ENCODE measurements at places on chromosomes 3 and 15.

DNA sequence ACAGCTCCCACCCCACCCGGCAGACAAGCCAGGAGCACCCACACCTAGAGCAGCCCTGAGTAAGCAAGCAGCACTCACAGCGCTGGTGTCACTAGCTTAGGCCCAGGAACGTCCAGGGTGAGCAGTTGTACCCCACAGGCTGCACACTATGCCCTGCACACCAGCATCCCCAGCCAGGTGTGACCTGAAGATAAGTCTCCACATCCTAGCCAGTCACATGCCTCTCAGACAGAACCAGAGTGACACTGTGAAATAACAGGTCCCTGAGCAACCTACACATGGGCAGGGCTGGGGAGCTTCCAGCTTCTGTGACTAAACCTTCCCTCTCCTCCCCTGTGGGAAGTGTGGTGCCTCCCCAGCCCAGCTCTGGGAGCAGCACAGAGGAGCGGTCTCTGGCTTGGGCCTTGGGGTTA, 253.6 kb downstream of the UACA start:
- no peak for DNase-seq

DNA sequence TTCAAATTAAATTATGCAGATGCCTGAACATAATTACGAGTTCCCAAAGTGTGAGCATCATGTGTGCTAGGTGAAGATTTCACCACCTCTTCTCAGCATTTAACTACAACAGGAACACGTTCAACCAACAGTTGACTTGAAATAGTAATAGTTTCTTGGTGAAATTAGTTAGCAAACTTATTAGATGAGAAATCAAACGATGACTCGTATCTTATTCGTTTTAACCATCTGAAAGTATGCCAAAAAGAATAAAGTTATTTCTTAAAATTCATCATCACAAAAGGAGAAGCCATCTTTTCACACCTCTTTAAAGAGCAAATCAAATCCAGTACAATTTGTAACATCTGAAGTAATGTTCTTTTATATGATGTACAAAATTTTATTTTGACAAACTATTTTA, 2.3 kb downstream of the BNC1 start:
- DNase-seq = no peak

GRCh38 chr3:132253262-132253878, 63.8 kb upstream of the ACP3 start:
- no peak for DNase-seq

- no peak for DNase-seq
These were observed 140.9 kb downstream of the ATG7 start for GRCh38 chr3:11413071-11413470.

GRCh38 chr3:22098021-22098420, 347.0 kb upstream of the ZNF385D start:
- DNase-seq = no peak

GRCh38 chr3:18964640-18965039, 183.7 kb upstream of the KCNH8 start:
- no peak for DNase-seq

DNA sequence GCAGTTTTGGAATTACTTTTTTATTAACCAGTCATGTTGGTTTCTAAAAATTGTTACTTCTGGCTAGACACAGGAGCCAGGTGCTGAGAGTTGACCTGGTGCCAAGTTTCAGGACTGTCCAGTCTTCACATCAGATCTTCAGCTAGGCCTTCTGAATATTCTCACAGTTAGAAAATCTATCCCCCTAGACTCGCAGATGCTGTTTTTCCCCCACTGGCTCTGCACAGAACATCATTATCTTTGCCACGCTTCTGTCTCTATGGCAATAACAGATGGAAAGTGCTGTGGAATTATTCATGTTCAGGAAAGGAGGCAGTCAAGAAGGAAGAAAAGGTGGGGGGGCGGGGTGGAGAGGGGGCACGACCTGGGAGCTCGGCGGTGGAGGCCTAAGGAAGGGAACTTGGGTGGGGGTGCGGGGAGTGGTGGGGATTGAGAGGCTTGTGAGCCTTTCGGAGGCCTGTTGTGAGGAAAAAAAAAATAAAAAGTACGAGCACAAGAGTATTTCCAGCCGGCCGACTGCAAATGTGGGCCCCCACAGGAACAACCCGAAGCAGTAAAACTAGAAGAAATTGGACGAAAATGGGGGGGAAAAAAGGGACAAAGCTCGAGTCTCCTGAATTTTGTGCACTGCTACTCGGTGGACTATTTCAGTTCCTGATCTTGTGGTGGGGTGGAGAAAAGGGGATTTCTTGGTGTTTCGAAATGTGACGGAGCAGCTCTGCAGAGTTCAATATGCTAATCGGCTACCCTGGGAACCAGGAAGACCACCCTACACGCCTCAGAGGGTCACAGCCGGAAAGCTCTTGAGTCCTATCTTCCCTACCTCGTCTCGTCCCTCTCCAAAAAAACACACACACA, 1.5 kb upstream of the SKIL start:
- DNase-seq = no peak

GRCh38 chr3:126577261-126577660, 18.5 kb upstream of the C3orf22 start:
- no peak for DNase-seq

DNA sequence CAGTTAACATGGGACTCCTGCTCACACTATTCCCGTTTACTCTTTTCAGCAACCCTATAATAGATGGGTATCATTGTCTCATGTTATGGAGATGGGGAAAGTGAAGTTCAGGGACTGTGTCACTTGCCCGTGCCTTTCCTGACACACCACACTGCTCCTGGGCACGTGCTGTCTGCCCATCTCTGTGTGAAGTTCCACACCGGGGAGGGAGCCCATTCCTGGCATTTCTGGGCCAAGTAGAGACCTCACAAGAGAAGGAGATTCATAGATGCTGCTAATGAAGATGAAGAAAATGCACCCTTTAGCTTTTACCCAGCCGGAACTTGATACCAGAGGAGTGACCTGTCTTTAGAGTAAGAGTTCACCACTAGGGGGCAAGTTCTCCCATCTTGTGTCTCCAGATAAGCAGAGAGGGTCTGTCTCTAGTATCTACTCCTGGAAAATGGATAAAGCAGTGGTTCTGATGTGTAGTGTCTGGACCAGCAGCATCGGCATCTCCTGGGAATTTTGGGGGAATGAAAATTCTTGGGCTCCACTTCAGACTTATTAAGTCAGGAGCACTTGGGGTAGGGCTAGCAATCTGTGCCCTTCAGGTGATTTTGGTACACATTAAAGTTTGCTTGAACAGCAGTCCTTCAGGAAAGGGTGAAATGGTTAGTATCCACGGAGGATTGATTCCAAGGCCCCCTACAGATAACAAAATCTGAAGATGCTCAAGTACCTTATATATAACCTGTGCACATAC, 2.0 kb upstream of the TOPBP1 start:
- DNase-seq = no peak

GRCh38 chr3:119894195-119894594, 112.3 kb downstream of the NR1I2 start:
- DNase-seq = no peak

DNA sequence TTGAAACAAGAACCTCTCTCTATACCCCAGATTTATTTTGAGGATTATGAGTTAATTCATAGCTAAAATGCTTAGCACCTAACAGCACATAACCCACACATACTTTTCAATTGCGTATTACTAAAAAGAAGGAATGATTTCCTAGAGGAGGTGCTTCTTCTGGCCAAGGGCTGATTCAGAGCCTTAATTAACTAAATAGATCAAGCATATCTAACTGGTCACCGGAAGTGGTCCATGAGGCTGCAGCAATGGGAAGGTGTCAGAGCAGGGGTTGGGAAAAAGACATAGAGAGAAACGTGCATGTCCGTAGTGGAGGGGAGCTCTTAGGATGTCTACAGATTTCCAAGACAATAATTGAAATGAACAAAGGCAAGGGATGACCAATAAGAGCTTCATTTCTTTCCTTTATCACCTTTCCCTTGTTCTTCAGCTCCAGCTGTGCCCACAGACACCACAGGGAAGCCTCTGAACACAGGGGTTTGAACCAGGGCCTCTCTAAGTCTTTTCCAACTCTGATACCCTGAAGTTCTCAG, 467 bp downstream of the HGD start:
- DNase-seq = no peak

- DNase-seq = no peak
These were observed 64.2 kb downstream of the DMXL2 start for GRCh38 chr15:51558411-51558810.

- no peak for DNase-seq
These were observed 8.7 kb downstream of the NPTN start for GRCh38 chr15:73624530-73624929.

DNA sequence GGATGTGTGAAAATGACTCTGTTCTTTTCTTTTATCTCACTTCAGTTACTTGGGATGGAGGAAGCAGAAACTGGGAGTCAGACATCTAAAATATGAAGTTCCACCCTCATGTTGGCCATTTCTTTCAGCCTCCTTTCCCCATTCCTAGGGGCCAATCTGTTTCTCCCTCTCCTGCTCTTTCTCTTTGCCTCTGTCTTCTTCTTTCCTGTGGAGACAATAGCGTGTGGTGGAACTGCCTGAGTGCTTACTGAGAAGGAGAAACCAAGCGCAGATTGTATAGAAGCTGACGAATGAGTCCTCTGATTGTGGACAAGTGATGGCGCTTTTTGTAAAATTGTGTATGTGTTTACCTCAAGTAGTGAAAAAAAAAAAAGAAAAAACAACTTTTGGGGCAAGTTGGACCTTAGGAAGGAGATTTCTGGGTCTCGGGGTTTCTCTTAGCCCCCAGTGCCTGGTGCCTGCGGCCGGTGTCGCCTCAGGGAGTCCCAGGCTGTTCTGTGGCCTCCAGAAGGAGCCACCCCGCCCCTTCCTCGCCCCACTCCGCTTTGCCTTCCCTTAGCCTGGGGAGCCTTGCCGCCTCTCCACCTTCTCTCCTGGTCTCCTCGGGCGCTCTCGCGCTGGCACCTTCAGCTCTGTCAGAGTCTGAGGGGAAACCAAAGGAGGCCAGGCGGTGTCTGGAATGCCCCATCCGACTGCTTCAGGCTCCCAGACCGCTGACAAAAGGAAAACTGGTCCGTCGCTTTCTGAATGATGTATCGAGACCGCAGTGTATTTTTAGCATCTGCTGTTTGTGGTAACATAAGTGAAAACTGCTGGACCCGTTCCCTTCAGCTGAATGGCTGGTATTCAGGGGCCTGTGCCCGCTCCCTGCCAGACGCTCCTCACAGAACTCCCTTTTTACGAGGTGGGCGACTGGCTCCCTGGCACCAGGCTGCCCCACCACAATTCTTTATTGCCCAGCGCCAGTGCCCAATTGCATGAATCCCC, 30.1 kb downstream of the SCG5 start:
- no peak for DNase-seq

GRCh38 chr15:74109713-74110112, 20.7 kb upstream of the ISLR2 start:
- no peak for DNase-seq

DNA sequence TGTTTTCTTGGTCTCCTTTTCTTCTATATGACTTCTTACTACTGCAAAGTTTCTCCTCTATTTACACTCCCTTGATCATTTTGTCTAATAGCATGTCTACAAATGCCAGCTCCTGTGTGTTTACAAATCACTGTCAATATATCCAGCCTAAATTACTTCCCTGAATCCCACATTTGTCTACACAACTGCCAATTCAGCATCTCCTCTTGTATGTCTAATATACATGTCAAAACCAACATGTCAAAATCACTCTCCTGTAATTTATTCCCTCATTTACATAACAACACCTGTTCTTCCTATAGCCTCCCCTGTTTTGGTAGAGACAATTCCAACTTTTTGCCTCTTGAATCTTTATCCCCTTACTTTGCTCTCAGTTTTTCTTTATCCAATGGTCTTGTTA, 359.3 kb downstream of the PLOD2 start:
- no peak for DNase-seq

GRCh38 chr15:94272251-94272898, 41.0 kb downstream of the MCTP2 start:
- no peak for DNase-seq

GRCh38 chr15:70857562-70858285, 3.8 kb upstream of the LARP6 start:
- no peak for DNase-seq

- no peak for DNase-seq
These were observed 1.9 kb downstream of the UBR1 start for GRCh38 chr15:43103907-43104306.

- no peak for DNase-seq
These were observed 8.5 kb upstream of the ZBED2 start for GRCh38 chr3:111603679-111604078.

DNA sequence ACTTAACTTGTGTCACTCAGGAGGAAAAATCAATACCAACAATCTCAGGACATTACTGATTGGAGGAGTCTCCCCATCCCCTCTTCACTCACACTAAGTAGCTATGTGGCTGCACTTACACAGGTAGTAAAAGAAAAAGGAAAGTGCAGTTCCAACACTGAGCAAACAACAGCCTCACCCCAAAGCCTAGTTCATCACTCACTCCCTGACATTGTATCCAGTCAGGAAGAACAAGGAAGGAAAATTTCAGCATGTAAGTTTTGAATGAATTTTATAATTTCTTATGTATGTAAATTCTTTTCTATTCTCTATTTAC, 273.4 kb downstream of the IGSF11 start:
- DNase-seq = no peak

GRCh38 chr15:63372753-63373152, 8.9 kb downstream of the CA12 start:
- DNase-seq = no peak

GRCh38 chr15:93459396-93459795, 370.4 kb upstream of the RGMA start:
- no peak for DNase-seq

GRCh38 chr15:92864127-92864814, 35.9 kb upstream of the CHD2 start:
- no peak for DNase-seq

- DNase-seq = no peak
These were observed 191.6 kb upstream of the MEIS2 start for GRCh38 chr15:37291920-37292319.

DNA sequence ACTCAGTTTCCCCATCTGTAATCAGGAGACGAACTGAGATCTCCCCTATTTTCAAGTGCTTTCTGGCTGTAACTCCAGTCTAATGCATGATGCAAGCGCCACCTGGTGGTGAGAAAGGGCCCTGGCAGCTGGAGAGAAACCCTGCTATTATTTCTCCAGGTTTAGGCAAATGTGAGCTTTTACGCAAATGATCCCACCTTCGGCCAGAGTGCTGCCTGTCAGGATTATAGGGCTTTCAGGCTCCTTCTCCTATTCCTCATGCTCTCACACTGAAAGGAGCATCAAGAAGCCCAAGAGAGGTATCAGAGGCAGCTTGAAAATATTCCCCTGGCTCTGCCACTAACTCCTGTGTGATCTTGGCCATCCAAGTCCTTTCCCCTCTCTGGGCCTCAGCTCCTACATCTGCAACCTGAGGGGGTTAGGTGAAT, 93.9 kb upstream of the RASGRF1 start:
- peak; percentile 57 for DNase-seq

DNA sequence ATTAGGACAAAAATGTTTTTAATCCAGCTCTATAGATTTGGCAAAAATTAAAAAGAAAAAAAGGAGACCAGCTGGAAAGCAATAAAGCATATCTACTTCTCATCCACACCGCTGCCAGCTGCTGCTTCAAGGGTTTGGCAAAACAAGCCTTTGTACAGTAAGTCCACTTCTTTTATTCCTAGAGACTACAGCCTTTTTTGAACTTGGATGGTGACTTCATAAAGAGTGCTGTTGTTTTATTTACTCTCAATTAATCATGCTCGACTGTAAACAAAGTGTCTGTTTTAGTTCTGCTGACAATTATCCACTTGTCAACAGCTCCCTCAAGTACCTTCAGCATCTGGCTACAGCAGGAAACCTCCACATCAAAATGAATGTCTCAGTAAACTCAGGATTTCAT, 12.3 kb upstream of the FOXB1 start:
- no peak for DNase-seq
